CD4-positive, alpha-beta memory T cell (primary cell): ENCODE measurements at places on chromosomes 1 and 21. TPM values are rescaled to one million over a fixed set of nuclear protein-coding genes. Genes with fewer than 3 reads are reported as not detected.
A peak's percentile ranks its signal among the peaks of the same experiment; 100 is the strongest.

Gene DNASE2B
- not detected for total RNA-seq

Gene TMEM240
- total RNA-seq = 1.8 TPM

GRCh38 chr1:6489799-6490180 is 1.7 kb downstream of the PLEKHG5 start:
- DNase-seq = peak; percentile 73

GRCh38 chr1:29062157-29062942 is 61.4 kb downstream of the TMEM200B start:
- no peak for DNase-seq

- peak; percentile 53 for DNase-seq
Measured at GRCh38 chr1:203593723-203594122, 32.9 kb upstream of the ATP2B4 start.
